ENCODE measurements at places on chromosomes 5 and 9.

GRCh38 chr5:169893571-169893970 lies 86.7 kb downstream of the INSYN2B start:
- DNase-seq, result no peak

DNA sequence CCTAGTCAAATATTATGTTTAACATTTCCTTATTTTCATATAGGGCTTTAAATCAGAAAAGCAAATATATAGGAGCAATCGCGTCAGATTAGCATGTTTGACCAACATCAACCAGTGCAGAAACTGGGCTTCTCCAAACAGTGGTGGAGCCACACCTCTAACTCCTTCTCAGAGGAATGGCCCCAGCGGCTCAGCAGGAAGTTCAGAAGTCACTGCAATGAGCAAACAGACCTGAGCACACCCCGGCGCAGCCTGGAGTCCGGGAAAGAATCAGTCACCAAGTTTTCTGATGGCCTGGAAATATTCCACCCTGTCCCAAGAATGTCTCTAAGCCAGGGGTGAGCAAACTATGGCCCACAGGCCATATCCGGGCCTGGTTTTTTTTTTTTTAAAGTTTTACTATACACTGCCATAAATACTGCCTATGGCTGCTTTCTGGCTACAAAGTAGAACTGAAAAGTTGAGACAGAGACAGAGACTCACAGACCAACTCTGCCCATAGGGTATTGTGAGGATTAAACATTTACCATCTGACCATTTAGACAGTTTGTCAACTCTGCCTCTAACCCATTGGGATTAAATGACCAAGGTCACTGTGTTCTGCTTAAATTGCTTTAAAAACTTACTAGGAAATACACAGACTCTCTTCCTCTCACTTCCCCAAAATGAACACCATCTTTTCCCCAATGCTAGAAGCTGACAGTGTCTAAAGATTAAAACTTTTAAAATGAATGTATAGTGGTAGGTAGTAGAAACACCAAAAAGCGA lies 5.4 kb downstream of the GOLM1 start:
- no peak for DNase-seq

- no peak for DNase-seq
Observed at GRCh38 chr5:161105525-161105924, 253.5 kb upstream of the ATP10B start.

DNA sequence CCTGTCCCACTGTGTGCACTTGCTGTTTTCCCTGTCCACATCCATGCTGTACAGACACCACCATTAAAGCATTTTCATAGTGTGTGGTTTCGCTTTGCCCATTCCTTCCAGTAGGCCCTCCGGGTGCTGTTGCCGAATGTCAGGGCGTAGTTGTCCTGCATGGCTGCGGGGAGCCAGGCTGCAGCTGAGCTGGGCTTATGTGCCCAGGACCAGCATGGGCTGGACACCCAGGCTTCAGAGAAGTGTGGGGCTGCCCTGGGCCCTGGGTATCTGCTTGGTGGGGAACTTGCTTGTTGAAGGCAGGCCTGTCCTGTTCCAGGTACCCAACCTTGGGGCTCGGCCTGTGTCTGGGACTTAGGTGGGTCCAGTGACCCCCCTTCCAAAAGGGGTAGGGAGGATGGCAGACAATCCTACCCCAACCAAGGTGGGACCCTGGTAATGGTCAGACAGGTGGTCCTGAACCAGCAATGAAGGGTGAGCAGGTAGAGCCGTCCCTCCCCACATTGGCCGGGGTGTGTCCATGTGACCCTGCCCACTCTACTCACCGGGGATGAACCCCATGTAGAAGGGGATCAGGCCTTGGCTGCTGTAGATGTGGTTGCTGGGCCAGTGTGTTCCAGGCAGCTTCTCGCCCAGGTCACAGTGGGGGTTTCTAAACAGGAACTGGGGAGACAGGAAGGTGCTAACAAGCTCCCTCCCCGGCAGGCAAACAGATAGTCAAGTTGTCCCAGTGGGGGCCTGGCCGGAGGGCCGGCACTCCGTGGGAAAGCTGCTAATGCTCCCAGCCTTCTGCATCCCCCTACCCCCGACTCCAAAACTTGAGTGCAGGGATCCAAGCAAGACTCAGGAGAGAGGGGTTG lies 2.8 kb downstream of the TUBB4B start:
- no peak for DNase-seq

GRCh38 chr5:85395526-85395925 lies 1010.8 kb upstream of the EDIL3 start:
- no peak for DNase-seq

DNA sequence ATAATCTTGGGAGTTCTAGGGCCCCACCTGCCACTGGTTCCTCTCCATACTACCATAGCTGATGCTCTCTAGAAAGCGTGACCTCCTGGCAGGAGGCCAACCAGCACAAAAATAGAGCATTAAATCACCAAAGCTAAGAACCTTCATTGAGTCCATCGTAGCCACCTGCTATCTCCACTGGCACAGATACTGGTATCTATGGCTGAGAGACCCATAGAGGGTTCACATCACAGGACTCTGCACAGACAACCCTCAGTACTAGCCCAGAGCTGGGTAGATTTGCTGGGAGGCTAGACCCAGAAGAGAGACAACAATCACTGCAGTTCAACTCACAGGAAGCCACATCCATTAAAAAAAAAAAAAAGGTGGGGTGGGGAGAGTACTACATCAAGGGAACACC lies 509.1 kb downstream of the DTWD2 start:
- no peak for DNase-seq

DNA sequence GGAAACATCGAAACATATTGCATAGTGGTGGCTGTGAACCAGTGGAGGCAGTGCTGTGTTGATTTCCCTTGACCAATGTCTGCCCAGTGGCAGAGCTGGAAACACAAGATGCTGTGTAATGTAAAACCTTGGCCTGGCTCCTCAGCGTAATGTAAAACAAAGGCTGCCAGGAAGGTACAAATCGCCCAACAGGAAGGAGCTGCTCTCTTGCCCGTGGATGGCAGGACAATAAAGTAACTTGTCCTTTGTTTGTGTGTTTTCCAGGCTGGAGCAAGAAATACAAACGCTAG lies 143.4 kb downstream of the PALM2AKAP2 start:
- DNase-seq, result no peak

GRCh38 chr5:133991171-133991910 lies 13.4 kb downstream of the VDAC1 start:
- no peak for DNase-seq

DNA sequence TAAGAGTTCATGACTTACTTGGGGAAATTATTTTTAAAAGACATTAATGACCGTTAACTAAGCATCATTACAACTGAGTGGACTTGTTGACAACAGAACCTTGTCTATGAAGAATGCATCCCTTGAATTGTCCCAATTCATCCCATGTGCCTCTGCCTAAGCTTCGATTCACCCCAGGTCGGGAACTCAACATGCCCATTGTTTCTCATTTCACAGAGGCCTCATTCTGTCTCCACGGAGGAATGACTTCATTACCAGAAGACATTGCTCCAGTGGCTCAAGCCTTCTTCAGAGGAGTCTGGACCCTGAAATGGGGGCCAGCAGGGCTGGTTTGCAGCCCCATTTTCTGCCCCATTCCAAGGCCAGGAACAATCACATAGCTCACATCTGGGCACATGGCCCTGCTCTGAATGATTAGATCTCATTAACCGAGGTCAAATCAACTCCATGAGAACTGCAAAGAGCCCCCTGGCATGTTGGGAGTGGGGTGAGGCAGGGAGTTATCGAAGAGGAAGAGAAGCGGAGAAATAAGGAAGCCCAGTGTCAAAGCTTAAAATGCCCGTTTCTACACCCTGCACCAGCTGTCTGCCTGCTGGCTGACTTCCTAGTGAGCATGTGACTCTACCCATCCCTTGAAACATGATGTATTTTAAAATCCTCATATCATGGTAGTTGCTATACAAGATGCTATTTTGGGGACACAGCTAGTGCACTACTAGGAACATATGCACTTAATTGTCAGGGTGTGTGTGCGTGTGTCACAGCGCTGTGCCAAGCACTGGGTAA lies 137.3 kb downstream of the LHFPL2 start:
- no peak for DNase-seq

DNA sequence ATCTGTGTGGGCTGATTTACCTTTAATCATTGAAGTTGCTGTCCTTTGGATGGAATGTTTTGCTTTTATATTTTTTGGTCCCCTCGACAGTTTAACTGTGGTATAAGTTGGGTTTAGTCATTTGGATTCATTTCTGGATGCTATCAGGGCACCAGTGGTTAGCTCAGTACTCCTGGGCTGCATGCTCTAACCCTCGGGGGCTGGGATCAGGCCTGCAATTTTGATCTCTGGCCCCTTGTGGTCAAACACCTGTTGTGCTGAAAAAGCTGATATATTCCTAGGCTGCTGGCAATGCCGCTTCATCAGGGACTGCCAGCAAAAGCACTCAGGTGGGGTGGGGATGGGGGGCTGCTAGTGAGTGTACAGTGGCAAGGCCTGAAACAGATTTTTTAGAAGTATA lies 440.4 kb upstream of the RIOK2 start:
- no peak for DNase-seq

DNA sequence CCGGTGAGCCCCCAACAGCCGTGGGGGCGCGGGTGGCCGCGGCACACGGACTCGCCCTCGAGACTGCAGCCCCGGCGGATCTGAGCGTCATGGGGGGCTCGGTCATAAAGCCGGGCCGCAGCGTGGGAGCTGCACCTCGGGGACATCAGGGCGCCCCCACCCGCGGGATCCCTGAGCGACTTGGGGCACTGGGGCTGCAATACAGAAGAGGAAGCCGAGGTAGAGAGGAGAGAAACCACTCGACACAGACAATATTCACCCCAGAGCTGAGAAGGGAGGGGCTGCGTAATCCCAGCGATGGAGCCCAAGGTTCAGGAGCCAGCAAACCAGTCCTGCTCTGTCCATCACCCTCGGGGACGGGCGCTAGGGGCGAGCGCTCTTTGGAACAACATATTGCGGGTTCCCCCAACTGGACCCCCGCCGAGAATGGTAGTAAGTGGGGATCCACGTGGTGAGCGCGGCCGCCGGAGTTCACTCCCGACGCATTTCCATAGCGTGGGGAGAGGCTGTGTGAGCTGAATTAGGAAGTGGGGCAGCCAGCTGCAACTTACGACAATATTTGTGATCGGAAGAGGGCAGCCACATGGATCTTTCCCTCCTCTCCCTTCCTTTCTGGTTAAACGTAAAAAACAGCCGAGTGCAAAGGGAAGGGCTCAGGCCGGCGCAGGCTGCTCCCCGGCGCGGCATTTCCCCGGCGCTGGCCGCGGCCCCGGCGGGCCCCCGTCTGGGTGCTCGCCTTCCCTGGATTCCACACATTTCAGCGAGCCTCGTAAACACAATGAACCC lies 9.9 kb downstream of the PTCH1 start:
- DNase-seq, result peak; percentile 10

- no peak for DNase-seq
Observed at GRCh38 chr5:61991430-61991829, 314.6 kb upstream of the KIF2A start.

- no peak for DNase-seq
Observed at GRCh38 chr5:54581831-54582548, 64.4 kb downstream of the SNX18 start.

DNA sequence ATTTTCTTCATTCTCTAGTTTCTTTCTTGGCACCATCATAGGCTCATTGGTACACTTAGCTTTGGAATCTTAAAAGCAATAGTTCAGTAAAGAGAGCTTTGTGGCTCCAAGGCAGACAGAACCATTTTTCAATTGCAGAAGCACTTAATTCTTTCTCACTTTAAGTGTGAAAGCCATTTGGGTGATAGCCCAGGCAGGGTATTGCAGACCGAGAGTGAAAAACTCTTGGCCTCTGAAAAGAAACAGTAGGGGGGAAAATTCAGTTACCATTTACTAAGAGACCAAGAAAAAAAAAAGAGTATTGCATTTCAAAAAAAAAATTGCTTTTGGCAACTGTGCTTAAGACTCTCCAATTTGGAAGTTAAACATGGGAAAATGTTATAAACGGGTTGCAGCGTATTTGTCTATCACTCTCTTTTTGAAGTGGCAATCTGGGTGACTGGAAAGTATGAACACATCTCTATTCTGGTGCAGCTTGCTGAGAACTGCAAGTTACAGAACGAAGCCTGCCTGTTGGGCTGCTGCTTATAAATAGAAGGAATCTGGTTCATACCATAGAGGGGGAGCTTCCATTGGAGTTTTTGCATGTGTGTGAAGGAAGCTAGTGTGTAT lies 170.5 kb downstream of the TLE4 start:
- DNase-seq, result no peak

- DNase-seq, result no peak
Observed at GRCh38 chr9:93902780-93903655, 52.1 kb downstream of the BARX1 start.

- no peak for DNase-seq
Observed at GRCh38 chr5:66894480-66895240, 298.5 kb downstream of the MAST4 start.

DNA sequence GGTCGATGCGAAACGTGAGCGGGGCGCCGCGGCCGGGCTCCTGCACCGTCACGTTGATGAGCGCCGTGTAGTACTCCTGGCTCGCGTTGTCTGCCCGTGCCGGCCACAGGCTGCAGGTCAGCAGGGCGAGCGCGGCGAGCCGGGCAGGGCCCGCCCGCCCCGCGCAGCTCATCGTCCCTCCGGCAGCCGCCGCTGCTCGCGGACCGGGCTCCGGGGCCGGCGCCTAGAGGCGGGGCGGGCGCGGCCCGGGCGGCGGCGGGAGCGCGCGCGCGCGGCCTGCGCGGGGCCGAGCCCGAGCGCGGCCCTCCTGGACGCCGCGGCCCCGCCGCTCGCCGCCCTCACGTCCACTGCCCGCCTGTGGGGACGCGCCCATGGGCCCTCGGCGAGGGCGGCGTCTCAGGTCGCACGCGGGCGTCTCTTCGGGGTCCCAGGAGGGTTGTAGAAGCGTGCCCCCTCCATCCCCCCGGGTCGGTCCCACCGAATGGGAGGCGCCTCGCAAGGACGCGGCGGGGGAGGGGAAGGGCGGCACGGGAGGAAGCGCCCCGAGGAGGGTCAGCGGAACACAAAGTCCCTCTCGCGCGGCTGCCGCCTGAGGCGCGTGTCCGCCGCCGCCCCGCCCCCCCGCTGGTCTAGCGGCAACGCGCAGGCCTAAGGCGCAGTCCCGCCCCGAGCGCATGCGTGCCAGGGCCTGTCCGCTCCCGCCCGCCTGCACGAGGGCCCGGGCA lies at the start of gene RNF130:
RNF130 (minus strand) TSS at position 229 of the 725 bp plus-strand sequence; CDS start at position 172, 57 bp downstream.
- peak; percentile 77 for DNase-seq

DNA sequence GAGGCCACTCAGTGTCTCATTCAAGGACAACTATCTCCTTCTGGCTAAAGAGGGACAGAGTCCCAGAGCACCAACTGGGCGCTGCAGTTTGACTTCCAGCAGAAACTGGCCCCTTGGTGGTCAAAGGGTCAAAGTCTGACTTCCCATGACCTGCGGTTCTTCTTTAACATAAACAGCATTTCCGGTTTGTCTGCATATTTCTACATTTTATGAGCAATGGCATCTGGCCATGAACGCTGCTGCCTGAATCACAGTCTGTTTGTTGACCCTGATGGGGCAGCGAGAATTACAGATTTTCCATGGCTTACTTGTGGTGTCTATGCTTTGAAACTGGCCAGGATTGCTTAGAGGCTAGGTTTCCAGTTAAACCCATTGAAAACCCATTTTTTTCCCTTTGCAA lies 1.3 kb downstream of the TNFSF15 start:
- no peak for DNase-seq

GRCh38 chr9:22415941-22416691 lies 30.5 kb upstream of the DMRTA1 start:
- no peak for DNase-seq

- DNase-seq, result no peak
Observed at GRCh38 chr5:154465169-154465568, 12.9 kb downstream of the HAND1 start.

- DNase-seq, result no peak
Observed at GRCh38 chr5:158718738-158719505, 380.8 kb downstream of the EBF1 start.

- DNase-seq, result no peak
Observed at GRCh38 chr9:112007575-112008240, 111.1 kb downstream of the UGCG start.

- no peak for DNase-seq
Observed at GRCh38 chr9:137789295-137789895, 88.2 kb upstream of the CACNA1B start.

All from activated T-helper 1 cell treated with Interleukin-2 at 50 U/mL for 16 hours (primary cell).